Heart left ventricle (tissue), 16 donors: ENCODE measurements at places on chromosomes 13 and 19. TPM values are rescaled to one million over a fixed set of nuclear protein-coding genes. Genes with fewer than 3 reads are reported as not detected.

DNA sequence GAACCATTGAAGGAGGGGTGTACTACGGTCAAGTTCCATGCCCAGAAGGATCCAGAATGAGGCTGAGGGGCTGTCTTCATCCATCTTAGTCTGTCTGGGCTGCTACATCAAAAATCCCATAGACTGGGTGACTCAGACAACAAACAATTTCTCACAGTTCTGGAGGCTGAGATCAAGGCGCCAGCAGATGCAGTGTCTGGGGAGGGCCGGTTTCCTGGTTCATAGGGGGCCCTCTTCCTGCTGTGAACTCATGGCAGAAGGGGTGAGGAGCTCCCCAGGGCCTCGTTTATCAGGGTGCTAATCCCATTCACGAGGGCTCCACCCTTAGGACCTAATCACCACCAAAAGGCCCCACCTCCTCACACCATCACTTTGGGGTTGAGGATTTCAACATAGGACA, 14.7 kb upstream of the KCTD15 start:
- DNase-seq, result no peak
- no peaks in the 10 kb centered on the region for H3K36me3 ChIP-seq
- H3K27ac ChIP-seq, result no peak overlapping the region
- H3K4me1 ChIP-seq, result peaks cover 4% of the 10 kb centered on the region
- H3K27me3 ChIP-seq, result peaks cover 12% of the 10 kb centered on the region
- no peak overlapping the region for H3K4me3 ChIP-seq

DNA sequence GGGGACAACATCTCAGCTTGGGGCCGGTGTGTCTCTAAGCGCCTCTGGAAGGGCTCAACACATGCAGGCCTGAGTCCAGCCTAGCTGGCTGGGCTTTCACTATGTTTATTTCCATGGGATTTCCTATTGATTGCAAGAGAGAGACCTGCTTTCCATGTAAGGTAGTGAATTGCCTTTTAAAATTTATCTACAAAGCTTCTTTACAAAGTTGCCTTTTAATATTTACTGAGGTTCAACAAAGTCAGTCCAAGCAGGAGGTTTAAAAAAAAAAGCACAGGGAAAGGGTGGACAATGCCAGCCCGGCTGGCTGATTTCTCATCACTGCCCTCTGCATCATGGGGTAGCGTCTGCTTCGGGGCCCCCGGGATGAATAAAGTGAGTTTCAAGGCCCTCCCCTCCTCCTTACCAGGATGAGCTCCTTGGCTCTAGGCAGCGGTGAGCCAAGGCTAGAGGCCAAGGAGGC, 15.8 kb downstream of the TLE2 start:
- H3K36me3 ChIP-seq, result peaks cover 11% of the 10 kb centered on the region
- no peak overlapping the region for H3K4me3 ChIP-seq
- no peaks in the 10 kb centered on the region for H3K4me1 ChIP-seq
- no peaks in the 10 kb centered on the region for H3K27me3 ChIP-seq
- H3K27ac ChIP-seq, result no peak overlapping the region

The TMC4 gene
- total RNA-seq, result 0.58 TPM

DNA sequence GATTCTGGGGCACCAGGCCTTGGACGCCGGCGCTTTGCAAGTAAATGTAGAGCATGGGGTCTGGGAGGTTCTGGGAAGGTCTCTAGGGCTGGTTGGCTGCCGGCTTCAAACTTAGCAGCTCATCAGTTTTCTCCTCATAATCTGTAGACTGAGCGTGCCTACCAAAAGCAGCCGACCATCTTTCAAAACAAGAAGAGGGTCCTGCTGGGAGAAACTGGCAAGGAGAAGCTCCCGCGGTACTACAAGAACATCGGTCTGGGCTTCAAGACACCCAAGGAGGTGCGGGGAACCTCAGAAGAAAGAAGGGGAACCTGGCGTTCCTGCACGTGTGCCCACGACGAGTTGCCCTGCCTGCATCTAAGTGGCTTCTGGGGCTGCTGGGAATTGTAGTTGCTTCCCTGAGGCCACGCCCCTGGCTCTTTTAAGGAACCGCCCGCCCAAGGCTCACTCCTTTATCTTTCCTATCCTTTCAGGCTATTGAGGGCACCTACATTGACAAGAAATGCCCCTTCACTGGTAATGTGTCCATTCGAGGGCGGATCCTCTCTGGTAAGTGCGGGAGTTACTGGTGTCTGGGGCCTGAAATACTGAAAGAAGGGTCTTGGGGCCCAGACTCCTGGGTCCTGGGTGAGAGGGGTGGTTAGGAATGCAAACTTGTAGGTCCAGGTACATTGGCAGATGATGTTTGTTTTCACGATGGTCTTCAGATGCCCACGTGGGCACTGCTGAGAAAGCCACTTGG, 984 bp downstream of the RPS11 start:
- peaks cover 25% of the 10 kb centered on the region for H3K36me3 ChIP-seq
- H3K27me3 ChIP-seq, result no peaks in the 10 kb centered on the region
- no peak overlapping the region for H3K27ac ChIP-seq
- peaks cover 23% of the 10 kb centered on the region for H3K4me1 ChIP-seq
- H3K4me3 ChIP-seq, result peak overlapping the region; percentile 96

- H3K27ac ChIP-seq, result no peak overlapping the region
- H3K4me3 ChIP-seq, result no peak overlapping the region
- H3K27me3 ChIP-seq, result no peaks in the 10 kb centered on the region
- DNase-seq, result no peak
These were observed 27.9 kb downstream of the COL4A2 start for GRCh38 chr13:110334841-110335490.

- no peak overlapping the region for H3K4me3 ChIP-seq
- H3K4me1 ChIP-seq, result no peaks in the 10 kb centered on the region
- peak overlapping the region; percentile 5 for H3K27ac ChIP-seq
- no peaks in the 10 kb centered on the region for H3K27me3 ChIP-seq
- H3K36me3 ChIP-seq, result no peaks in the 10 kb centered on the region
- peak; percentile 12 for DNase-seq
These were observed 163.5 kb upstream of the SPRY2 start for GRCh38 chr13:80504453-80504852.

DNA sequence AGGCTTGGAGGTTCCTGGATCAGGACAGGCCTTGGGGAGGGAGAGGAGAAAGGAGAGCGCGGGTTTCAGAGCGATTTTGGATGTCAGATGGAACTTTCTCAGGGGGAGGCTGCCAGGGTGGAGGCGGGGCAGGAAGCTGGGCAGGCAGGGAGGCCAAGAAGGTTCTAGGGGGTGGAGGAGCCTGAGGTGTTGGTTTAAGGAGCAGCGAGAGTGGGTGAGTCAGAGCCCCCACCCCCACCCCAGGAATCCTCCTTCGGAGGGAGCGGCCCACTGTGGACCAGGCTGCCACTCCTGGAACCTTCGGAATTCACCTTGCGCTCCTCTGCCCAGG, 15.9 kb upstream of the NOP53 start:
- peak; percentile 73 for DNase-seq
- H3K36me3 ChIP-seq, result no peaks in the 10 kb centered on the region
- H3K4me1 ChIP-seq, result peaks cover 25% of the 10 kb centered on the region
- peak overlapping the region; percentile 74 for H3K27ac ChIP-seq

- no peak overlapping the region for H3K27ac ChIP-seq
- no peaks in the 10 kb centered on the region for H3K27me3 ChIP-seq
- H3K36me3 ChIP-seq, result no peaks in the 10 kb centered on the region
- no peak overlapping the region for H3K4me3 ChIP-seq
- no peak for DNase-seq
- H3K4me1 ChIP-seq, result no peaks in the 10 kb centered on the region
These were observed 607.3 kb downstream of the UQCRFS1 start for GRCh38 chr19:28605501-28606268.

The DBP gene
- 34.2 TPM for total RNA-seq

The OR7C1 gene
- not detected for total RNA-seq

GRCh38 chr13:110403315-110403714, 96.2 kb downstream of the COL4A2 start:
- no peaks in the 10 kb centered on the region for H3K27me3 ChIP-seq
- H3K36me3 ChIP-seq, result no peaks in the 10 kb centered on the region
- H3K27ac ChIP-seq, result no peak overlapping the region
- H3K4me3 ChIP-seq, result no peak overlapping the region
- DNase-seq, result no peak

DNA sequence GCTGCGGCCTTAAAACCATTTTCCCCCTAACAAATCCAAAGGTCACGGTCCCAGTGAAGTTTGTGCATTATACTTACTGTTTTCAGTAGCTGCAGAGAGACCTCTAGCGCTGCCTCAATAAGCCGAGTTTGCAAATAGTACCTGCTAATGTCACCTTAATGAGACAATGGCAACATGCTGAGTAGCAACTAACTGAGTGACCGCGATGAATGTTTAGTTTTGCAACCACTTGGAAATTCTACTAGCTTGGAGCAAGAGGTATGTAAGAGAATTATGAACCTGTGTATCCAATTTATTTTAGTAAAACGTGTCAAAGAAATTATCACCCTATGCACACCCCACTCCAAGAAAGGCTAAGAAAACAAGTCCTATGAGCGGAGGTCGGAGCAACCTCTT, 1.2 kb downstream of the KPNA3 start:
- H3K4me3 ChIP-seq, result peak overlapping the region; percentile 88
- peak overlapping the region; percentile 87 for H3K27ac ChIP-seq
- no peaks in the 10 kb centered on the region for H3K36me3 ChIP-seq
- H3K27me3 ChIP-seq, result no peaks in the 10 kb centered on the region
- DNase-seq, result no peak

The LRFN3 gene
- total RNA-seq, result 18.6 TPM

GRCh38 chr13:57553932-57554331, 77.6 kb upstream of the PCDH17 start:
- H3K27ac ChIP-seq, result no peak overlapping the region
- H3K4me1 ChIP-seq, result no peaks in the 10 kb centered on the region
- H3K36me3 ChIP-seq, result no peaks in the 10 kb centered on the region
- H3K27me3 ChIP-seq, result no peaks in the 10 kb centered on the region

The VSTM1 gene
- 0.86 TPM for total RNA-seq

The SLC7A10 gene
- total RNA-seq, result not detected

DNA sequence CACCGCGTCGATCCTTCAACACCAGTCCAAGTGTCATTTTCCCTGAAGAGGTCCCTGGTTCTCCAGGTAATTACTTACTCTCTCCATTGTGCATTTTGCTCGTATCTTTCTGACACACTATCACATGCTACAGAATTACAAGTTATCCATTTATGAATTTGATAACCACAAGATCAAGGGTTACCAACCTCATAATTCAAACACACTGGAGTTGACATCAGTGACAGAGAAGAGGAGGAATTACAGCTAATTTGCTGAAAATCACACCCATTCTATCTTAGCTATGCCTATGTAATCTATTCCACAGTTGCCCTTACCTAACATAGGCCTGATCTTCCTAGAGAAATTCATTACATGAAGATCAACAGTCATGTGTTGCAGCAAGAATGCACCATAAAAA, 14.2 kb downstream of the ZC3H13 start:
- H3K4me1 ChIP-seq, result peaks cover 2% of the 10 kb centered on the region
- no peak overlapping the region for H3K4me3 ChIP-seq
- no peaks in the 10 kb centered on the region for H3K27me3 ChIP-seq
- no peak for DNase-seq
- H3K36me3 ChIP-seq, result peaks cover 4% of the 10 kb centered on the region
- H3K27ac ChIP-seq, result no peak overlapping the region

DNA sequence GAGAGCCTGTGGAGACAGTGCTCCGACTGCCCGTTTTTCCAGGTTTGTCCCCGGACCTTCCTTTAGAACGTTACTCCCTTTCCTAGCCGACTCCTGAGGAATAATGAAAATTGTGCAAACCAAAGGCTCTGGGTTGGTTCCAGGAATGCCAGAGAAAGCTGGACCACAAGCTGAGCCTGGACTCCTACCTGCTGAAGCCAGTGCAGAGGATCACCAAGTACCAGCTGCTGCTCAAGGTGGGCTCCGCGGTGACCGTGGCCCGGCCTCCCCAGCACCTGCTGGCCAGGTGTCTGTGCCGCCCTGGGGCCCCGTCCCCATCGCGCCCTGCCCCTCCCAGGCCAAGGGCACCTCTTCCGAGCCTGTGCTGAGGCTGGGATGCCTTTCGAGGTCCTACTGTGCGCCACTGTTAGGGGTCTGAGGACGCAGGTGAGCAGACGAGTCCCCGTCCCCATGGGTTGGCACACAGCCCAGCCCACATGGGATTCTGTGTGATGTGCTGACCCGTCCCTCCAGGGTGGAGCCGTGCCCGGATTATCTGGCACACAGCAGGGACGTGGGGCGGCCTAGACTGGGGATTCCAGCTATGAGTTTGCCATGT, 20.5 kb upstream of the F7 start:
- H3K27me3 ChIP-seq, result no peaks in the 10 kb centered on the region
- no peaks in the 10 kb centered on the region for H3K4me1 ChIP-seq
- peak; percentile 51 for DNase-seq
- no peak overlapping the region for H3K27ac ChIP-seq
- peaks cover 50% of the 10 kb centered on the region for H3K36me3 ChIP-seq
- no peak overlapping the region for H3K4me3 ChIP-seq

The MTIF3 gene
- 111 TPM for total RNA-seq

The SIGLEC12 gene
- total RNA-seq, result not detected

DNA sequence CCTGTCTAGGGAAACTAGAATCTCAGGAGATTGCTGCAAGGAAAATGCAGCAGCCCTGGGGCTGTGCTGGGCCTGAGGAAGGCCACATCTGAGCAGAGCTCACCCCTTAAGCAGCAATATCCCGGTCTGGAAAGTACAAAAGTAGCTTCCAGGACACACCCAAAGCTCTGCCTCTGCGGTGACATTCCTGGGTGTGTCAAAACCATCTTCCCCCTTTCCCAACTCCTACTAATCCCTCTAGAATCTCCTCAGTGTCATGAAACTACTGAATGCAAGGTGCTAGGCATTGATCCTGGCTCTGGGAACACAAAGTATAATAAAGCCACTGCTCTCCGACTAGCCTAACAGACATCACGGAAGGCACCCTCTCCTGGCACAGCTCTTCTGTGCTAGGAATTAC, 5.0 kb downstream of the PBX4 start:
- no peak overlapping the region for H3K4me3 ChIP-seq
- peaks cover 3% of the 10 kb centered on the region for H3K4me1 ChIP-seq
- H3K36me3 ChIP-seq, result no peaks in the 10 kb centered on the region

DNA sequence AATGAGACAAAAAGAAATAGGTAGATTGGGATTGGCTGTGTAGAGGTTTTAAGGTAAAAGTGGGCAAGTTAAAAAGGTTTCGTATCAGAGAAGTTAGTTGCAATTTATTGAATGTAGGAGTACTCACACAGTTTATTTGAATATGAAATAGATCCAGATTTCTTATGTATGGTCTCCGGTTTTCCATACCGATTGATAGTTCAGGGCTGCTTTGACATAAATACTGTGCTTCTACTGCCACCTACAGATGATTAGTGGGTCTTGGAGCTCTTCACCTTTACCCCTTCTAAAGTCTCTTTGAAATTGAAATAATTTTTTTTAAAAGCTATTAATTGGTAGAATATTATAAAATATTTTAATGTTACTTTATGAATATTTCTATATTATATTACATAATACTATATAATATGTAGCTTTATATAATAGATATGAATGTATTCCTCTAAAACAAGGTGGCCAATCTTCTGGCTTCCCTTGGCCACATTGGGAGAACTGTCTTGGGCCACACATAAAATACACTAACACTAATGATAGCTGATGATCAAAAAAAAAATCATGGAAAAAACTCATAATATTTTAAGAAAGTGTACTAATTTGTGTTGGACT, 7.7 kb upstream of the GPR18 start:
- no peak overlapping the region for H3K4me3 ChIP-seq
- H3K27ac ChIP-seq, result no peak overlapping the region

The RNF225 gene
- total RNA-seq, result not detected
